ENCODE measurements at places on chromosomes 1 and 21. TPM values are rescaled to one million over a fixed set of nuclear protein-coding genes. Genes with fewer than 3 reads are reported as not detected.

Gene FCRL2
- not detected for total RNA-seq

DNA sequence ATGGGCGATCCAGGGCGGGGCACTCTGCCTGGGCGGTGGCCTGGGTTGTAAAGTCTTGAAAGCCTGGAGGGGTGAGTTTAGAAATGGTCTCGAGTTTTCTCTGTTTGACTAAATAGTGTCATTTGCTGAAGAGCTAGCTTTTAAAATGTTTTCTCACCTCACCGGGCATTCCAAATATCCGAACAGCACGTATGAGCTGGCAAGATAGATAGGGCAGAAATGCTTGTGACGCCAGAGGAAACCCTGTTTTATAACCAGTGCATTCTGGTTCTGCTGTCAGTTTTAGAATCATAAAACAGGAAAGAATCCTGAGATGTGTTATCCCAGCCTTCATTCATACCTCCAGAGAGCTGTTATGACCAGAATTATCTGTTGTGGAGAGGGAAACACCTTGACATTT lies 725 bp downstream of the RTCA start:
- no peak for DNase-seq

Gene ALG6
- 24.6 TPM for total RNA-seq

DNA sequence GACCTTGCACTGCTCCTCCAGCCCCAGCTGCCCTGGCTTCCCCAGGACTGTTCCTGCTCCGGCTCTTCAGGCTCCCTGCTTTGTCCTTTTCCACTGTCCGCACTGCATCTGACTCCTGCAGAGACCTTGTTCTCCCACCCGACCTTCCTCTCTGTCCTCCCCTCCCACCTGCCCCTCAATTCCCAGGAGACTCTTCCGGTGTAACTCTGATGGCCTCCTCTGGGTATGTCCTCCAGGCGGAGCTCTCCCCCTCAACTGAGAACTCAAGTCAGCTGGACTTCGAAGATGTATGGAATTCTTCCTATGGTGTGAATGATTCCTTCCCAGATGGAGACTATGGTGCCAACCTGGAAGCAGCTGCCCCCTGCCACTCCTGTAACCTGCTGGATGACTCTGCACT lies 550 bp downstream of the ACKR1 start:
- no peak for DNase-seq

- no peak for DNase-seq
Observed at GRCh38 chr1:204619721-204620120, 65.8 kb downstream of the LRRN2 start.

DNA sequence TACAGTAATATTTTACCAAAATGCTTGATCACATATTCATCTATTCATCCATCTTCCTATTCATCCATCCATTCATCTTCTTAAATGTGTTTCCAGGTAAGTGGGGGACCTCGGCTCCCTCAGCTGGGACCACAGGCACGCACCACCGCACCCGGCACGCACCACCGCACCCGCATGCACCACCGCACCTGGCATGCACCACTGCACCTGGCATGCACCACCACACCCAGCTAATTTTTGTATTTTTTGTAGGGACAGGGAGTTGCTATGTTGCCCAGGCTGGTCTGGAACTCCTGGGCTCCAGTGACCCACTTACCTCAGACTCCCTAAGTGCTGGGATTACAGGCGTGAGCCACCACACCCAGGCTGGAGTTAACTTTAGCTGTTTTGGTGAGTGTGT lies 21.2 kb downstream of the ACTRT2 start:
- DNase-seq = no peak

DNA sequence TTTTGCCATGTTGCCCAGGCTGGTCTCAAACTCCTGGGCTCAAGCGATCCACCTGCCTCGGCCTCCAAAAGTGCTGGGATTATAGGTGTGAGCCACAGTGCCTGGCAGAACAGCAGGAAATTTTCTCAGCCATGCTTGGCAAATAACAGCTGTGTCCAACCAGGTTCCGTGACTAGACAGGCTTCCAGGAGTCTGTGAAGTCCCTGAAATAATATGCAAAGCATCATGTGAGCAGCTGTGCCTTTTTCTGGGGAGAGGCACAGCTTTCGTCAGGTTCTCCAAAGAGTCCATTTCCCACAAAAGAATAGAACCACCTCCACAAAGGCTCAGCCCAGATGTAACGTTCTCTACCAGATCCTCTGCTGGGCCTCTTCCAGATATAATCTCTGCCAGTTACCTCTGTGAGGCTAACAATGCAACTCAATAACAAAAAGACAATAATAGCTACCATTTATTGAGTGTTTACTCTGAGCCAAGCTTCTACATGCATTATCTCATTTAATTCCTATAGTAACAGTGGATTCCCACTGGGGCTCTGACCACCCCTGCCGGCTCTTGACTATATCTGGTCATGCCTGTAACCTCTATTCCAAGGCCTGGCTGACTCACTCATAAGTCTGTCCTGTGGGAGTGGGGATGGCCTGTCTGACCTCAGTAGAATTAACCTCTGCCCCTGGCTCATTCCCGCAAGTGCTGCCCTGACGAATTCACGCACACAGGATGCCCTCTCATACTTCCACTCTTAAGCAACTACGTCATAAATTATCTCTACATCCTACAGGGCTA lies 4.0 kb upstream of the NKAIN1 start:
- DNase-seq = no peak

DNA sequence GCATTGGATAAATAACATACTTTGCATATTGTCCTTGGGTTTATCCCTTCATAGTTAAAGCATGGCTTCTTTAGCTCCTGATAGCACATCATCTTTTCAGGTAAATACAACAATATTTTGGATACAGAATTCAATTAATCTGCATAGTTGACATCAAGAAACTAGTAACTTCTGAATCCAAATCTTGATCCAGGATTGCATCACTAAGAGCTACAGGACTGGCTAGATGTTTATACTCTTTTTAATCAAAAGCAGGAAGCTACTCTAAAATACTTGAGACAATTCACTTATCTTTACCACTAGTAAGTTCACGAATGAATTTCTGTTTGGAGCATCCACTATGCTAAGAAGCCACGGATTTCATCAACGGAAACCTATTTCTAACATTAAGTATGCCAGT lies 54.2 kb upstream of the SLC44A3 start:
- no peak for DNase-seq

DNA sequence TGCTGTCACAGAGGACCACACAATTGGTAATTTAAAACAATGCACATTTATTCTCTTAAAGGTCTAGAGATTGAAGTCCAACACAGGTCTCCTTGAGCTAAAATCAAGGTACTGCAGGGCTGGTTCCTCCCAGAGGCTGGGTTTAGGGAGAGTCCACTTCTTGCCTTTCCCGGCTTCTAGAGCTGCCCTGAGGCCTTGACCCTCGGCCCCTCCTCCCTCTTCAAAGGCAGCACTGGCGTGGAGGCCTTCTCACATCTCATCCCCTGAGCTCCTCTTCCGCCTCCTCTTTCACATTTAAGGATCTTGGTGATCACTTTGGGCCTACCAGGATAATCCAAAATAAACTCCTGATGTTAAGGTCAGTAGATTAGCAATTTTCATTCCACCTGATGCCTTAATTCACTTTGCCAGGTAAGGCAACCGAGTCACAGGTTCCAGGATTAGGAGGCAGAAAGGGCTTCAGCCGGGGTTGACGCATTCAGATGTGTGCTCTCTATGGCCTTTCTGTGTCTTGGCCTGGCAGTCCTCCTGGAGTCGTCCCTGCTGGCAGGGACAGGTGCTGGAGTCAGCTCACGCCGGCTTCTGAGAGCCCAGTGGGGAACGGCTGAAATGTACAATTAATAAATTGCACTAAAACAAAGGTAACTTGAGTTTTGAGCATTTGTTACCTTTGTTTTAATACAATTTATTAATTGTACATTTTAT lies 61.2 kb upstream of the ABCG1 start:
- DNase-seq = no peak

DNA sequence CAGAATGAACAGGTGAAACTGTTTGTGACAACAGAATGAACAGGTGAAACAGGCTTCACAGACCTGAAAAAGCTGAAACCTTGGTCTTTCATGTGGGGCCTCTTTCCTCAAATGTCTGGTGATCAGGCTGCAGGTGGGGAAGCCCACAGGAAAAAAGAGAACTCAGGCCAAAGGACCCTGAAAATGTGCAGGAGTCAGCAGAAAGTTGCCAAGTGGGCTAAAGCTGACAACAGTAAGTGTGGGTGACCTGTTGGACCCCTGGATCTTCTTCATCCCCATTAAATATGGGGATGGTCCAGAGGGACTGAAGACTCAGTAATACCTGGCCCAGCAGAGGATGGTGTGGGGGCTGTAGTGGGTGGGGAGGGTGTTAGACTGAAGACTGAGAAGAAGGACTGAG lies 9.1 kb upstream of the CHIT1 start:
- no peak for DNase-seq

- no peak for DNase-seq
Observed at GRCh38 chr1:24503059-24503751, 569 bp downstream of the RCAN3 start.

Gene MRPS6
- 134 TPM for total RNA-seq

GRCh38 chr1:160993544-160994193 lies 27.3 kb downstream of the F11R start:
- no peak for DNase-seq

All from CD8-positive, alpha-beta memory T cell (primary cell).